NCI-H1417 treated with DMSO at 0.1 percent for 48 hours (cell line): ENCODE measurements at places on chromosomes 5 and 9.

DNA sequence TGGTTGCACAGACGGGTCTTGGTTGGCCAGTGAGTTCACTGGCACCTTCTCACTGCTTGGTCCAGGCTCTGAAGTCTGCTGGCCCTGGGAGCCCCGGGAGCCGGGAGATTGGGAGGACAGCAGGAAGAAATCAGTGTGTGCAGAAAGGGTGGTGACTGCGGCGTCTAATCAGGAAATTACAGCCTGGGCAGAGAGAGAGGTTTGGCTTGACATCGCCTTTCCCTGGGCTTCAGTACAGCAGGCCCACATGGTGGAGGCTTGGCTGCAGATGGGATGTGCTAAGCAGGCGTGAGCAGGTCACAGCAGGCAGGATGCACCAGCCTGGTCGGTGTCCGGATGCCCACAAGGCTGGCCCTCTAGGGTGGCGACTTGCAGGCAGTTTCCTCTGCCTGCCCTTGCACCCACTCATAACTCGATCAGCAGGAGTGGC lies 17.2 kb downstream of the PITX1 start:
- no peak for DNase-seq

GRCh38 chr9:116897201-116897600 lies 210.1 kb downstream of the TRIM32 start:
- DNase-seq, result no peak

GRCh38 chr9:130824079-130824478 lies 11.0 kb upstream of the ABL1 start:
- DNase-seq, result no peak

DNA sequence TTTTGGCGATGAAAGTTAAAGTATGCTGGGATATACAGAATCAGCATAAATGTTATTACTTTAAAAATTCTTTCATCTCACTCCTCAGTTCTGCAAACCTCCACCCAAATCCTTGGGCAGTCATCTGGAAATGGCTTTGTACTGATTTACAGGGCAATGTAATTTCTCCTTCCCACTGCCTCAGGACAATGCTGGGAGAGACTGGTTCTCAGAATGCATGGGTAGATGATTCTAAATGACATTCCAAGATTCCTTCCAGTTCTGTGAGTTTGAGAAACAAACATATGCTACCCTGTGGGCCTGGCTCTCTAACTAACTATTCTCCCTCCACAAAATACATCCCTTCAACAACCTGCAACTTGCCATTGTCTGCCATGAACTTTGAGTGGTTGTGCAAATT lies 7.5 kb upstream of the PSAT1 start:
- no peak for DNase-seq

DNA sequence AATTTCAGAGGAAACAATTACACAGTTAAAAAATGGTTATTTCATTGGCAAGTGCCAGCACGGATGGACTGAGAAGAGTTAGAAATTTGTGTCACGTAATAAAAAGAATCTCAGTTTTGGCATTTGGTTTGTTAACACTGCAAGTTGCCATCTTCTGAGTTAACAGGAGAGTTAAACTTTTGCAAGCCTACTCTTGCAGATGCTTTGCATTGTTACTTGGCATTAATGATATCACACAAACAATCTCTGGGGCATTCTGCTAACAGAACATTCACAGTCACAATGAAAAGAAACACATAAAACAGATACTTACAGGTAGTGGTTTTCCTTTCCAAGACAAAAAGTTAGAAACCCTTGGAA lies 647 bp downstream of the FREM1 start:
- DNase-seq, result no peak

DNA sequence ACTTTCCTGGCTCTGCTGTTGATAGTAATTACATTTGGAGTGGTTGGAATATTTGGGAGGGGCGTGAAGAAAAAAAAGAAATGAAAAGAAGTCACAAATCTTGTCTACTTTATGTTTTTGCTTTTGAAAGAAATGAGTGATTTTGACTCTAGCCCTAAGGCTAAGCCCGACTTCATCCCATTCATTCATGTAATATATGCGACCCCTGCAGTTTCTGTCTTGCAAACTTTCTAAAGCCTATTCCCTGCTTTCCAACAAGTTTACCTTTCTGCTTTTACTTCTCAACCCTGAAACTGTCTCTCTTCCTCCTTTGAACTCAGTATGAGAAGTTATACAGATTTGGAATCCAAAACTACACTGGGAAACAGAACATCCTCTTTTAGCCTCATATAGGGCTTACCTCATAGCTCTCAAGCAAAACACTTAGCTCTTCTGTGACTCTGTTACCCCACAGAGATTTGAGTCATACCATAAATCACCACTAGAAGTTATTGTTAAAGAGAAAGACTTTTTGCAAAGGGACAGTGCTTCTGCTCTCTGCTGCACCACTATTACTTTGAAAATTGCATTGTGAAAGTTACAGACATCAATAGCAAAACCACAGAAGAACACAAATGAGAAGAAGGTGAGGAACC lies 1.6 kb downstream of the CFAP95 start:
- no peak for DNase-seq

GRCh38 chr5:89948977-89949376 lies 460.6 kb downstream of the CETN3 start:
- DNase-seq, result no peak

DNA sequence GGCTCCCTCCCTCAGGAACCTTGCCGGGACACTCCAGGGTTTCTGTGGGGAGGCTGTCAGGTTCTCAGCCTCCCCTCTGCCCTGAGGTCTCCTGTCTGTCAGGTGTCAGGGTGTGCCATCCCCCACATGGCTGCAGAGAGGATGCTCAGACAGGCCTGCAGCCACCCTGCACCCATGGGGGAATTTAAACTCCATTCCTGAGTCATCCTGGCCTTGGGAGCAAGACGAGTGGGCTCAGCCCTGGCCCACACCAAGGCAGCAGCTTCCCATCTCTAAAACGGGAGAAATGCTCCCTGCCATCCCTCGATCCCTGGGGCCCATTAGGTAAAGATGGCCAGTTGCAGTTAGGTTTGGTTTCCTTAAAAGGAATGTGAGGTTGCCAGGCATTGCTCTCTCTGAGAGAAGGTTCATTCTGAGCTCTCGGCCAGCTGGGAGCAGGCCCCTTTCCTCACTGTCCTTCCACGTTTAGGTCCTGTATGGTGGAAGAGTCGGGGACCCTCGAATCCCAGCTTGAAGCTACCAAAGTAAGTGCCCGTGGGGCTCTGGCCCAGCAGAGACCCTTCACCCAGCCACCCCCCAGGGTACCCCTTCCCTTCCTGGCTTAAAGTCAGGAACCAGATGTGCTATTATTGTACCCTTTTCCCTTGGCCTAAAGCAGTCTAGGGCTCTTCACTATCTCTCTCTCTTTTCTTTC lies 26.6 kb downstream of the DYNC2I2 start:
- no peak for DNase-seq

DNA sequence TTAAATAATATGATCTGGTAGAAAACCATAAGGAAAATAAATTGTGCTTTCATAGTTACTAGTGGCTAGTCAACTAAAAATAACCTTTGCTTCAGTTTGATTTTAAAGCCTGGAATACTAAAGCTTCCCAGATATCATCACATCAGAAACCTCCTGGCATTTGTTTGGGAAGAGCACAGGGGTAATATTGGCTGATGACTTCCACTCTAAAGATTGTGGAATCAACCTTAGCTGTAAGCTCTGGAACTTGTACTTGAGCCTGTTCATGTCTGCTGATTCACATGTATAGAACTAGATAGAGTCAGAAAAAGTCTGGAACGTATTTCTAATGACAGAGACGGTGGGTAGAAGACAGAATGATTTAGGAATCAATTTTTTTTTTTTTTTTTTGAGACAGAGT lies 345.0 kb downstream of the CWC27 start:
- no peak for DNase-seq

- no peak for DNase-seq
Measured at GRCh38 chr9:97526895-97527575, 25.6 kb downstream of the TMOD1 start.

DNA sequence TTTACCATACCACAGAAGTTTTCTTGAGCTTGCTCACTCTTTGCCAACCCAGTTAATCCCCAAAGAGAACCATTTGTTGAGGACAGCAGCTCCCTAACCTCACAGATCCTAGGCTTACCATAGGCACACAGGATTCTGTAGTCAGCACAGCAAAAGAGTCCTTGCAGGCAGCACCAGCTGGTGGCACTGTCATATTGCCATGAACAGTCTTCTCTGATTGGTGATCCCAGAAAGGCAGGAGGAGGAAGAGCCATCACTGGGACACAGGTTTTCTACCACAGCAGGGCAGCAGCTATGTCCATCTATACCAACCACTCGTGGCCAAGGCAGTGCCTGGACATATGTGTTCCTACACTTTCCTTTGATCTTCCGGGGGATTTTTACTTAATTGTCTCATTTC lies 297.1 kb upstream of the CD180 start:
- no peak for DNase-seq

- no peak for DNase-seq
Measured at GRCh38 chr9:35940458-35941407, 17.2 kb downstream of the OR2S2 start.

- no peak for DNase-seq
Measured at GRCh38 chr5:135156715-135157404, 122.8 kb upstream of the PITX1 start.

DNA sequence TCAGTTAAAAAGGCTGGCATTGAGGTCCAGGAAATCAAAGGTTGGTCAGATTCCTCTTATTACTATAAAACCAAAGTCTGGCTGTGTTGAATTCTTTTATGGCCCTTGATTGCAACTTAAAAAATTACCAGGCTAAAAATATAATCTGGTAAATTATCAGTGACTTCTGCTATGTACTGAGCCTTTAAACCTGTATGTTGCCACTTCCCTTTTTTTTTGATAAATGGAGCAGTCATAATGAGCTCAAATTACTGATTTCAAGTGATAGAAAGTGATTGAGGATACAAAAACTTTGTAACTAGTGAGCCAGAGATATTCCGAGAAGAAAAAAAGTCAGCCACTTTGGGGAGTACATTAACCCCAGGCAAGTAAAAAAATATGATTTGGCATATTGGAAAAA lies 100.1 kb downstream of the GIN1 start:
- DNase-seq, result no peak

DNA sequence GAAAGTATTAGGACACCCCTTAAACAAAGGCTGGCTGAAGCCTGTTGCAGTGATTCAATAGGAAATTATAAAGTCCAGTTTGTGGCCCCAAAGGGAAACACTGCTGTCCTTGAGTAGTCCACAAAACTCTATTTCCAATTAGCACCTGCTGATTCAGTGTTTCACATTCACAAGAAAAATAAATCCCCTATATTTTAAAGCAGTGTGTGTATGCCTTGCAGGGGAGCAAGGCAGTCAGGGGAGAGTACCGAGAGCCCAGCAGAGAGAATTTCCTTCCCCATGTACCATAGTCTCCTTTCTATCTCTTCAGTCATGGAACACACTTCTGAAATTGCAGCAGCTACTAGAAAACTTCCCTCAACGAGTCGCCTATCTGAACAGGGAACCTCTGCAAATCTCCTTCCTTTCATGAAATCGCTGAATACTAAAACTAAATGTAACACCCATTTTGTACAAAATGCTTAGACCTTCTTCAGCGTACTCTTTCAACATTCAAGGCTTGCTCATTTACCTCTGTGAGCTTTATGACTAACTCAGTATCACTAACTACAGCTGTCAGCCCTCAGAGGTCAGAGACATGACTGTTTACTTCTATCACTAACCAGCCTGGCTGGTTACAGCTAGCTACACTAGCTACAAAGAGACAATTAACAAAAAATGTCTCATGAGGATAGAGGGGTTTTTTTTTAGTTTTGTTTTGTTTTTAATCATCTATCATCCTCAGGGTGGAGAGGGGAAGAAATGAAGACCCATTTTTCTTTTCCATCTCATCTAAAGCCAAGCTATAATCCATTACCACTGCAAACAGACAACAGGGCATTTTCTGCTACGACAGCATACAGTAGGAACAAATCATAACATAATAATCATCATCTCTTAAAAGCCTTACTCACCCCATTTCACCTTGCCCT lies 188.7 kb downstream of the EBF1 start:
- no peak for DNase-seq

- no peak for DNase-seq
Measured at GRCh38 chr5:7683753-7684152, 167.2 kb downstream of the CFAP90 start.

DNA sequence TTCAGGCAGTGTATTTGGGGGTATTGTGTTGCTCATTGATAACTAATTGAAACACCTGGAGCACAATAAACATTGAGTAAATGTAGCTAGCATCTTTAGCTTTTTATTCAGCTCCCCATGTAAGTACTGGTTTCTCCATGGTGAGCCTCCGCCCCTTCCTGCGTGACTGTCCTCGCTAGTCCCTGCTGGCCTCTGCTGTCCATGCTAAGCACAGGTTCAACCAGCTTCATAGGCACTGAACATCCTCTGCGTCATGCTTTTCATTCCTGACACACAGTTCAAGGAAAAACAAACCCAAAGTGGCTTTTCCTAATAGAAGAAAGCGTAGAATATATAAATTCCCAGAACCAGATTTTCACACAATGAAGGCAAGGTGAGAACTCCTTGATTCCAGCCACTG lies 27.3 kb upstream of the DAP start:
- no peak for DNase-seq

GRCh38 chr5:82313016-82313415 lies 34.9 kb upstream of the RPS23 start:
- DNase-seq, result no peak
